ENCODE measurements at places on chromosomes 2 and 18.

- DNase-seq, result no peak
These were observed 1098.0 kb upstream of the ZEB2 start for GRCh38 chr2:145617906-145618305.

DNA sequence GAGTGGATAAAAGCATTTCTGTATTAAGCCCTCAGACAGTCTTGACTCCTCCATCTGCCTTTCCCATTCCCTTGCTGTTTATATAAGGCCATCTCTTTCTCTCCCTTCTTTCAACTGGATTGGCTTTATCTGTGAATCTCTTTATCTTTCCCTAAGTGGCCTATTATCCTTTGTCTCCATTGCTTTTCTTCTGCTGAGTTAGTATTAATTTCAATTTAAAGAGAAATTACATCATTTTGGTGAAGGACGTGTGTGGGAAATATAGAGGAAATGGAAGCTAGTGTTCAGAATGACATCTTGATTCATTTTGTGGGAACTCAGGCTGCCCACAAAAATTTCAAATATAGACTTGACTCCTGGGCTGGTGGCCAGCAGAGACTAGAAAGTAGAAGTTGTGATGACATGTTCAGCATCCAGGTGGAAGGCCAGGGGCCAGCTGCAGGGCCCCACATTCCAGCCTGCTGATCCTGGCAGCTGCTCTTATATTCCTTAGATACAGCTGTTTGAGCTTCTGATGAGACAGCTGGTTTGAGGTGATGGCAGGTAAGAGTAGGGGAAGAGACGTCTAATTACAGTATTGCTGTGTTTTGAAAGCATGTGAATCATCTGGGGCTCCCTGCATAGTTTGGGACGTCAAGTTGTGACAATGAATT is 52.3 kb downstream of the DIS3L2 start:
- DNase-seq, result no peak

GRCh38 chr2:146532509-146533147 is 1312.2 kb upstream of the ACVR2A start:
- DNase-seq, result no peak

GRCh38 chr2:147275943-147276342 is 568.9 kb upstream of the ACVR2A start:
- no peak for DNase-seq

DNA sequence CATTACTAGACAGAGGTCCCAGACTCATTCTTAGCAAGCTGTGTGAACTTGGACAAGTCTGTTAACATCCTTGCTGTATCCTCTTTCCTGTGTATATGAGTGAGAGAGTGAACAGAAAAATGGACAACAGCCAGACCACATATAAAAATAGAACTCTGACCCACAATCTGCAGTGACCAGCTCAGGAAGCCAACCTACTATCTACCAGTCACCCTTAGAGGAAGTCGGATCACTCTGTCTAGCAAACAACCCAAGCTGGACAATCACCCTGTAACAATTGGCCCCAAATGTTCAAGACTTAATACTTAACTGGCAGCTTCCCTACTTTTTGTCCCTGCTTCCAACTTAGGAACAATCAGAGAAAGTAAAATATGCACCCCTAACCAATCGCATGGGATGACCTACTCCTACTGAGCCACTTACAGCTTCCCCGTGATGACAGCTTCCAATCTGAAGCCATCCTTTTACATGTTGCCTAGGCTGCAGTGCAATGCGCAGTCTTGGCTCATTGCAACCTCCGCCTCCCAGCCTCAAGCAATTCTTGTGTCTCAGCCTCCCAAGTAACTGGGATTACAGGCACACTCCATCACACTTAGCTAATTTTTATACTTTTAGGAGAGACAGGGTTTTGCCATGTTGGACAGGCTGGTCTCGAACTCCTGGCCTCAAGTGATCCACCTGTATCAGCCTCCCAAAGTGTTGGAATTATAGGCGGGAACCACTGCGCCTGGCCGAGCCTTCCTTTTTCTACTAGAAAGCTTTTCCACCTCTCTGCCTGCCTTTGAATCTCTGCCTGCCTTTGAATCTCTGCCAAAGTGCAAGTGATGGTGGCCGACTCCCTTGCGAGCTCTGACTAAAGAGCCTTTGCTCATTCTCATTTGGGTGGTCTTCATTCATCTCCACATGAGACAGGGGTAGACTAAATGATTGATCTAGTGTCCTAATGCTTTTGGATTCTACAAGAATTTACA is 158.3 kb upstream of the NDUFV2 start:
- no peak for DNase-seq

DNA sequence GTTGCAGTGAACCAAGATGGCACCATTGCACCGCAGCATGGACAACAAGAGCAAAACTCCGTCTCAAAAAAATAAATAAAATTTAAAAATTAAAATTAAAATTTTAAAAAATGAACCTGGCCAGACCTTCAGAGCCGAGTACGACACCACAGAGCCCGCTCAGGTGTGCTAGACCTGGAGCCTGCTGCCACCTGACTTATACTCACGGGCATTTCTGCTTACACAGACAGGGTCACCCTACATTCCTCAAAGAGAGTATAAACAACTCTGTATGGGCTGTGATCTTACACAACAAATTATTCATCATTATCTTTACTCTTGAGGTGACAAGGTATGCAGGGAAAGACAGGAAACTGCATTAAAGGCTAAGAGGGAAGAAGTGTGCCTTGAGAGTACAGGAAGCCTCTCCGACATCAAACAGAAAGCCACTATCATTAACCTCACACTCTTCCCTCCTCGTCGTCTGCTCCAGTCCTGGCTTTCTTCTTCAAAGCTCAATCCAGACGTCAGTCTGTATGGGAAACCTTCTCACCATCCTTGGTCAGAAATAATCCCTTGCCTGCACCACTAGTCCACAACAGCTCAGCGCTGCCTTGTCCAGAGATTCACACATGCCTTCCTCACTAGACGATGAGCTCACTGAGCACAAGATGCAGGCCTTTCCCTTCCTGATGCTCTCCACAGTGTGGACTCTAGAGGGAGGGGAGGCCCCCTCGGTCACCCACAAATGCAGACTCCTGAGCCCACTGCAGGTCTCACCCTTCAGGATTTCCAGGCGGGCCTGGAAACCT is 56.2 kb downstream of the UXS1 start:
- no peak for DNase-seq

DNA sequence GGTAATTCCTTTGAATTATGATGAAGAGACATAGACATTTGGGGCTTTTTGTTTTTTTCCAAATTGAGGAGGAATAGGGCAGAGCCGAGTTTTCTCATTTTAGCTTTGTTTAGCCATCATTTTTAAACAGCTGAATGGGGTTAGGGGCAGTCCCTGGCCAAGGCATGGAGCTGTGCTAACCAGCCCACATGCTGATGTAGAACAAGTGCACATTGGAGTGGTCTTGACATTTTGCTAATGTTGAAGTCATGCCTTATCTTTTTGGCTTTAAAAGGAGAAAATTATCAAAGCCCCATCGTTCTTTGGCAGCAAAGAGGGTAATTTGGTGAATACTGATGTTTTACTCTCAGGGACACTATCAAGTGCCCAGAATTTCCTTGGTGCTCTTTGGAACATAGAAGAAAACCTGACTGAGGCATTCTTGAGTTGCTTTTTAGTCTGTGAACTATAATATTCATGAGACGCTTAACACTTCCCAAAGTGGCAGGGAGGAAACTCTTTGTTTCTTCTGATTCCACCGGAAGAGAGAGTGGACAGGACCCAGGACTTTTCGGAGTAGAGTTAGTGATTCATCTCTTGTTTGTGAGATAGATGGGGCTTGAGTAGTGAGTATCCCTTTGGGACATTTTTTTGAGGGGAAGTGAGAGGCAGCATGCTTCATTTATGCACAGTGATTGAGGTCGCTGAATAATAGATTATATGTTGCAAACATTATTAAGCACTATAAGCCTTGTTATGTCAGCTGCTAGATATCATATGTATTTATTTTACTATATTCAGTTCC is 45.0 kb downstream of the MTA3 start:
- DNase-seq, result no peak

GRCh38 chr2:31581124-31581795 is 522 bp upstream of the SRD5A2 start:
- no peak for DNase-seq

DNA sequence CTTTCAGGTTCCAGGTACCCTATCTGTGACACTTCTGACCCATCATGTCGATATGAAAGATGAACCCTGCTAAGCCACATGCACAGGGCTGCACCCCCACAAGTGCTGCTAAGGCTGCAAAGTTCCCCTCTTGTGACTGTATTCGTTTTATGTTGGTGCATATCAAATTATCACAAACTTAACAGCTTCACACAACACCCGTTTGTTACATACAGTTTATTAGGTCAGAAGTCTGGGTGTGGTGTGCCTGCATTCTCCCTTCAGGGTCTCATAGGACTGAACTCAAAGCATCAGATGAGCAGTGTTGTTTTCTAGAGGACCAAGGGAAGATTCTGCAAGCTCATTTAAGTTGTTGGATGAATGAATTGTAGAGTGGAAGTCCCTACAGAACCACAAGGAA is 199.4 kb downstream of the ANAPC1 start:
- DNase-seq, result no peak

DNA sequence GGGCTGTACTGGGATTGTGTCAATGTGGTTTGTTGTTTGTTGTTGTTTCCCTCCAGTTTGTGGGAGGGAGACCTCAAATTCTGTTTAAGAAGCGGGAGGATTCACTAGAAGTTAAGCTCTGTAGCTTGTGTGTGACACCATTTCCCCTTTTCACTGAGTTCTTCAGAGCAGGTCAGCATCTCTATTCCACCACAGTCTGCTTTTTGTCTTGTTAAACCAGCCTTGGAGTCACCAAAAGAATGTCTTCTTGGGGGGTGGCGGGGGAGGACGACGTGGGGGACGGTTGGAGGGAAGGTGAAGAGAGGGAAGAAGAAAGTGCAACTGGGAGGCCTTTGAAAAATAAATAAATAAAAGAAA is 2.3 kb upstream of the BCL11A start:
- no peak for DNase-seq

- no peak for DNase-seq
These were observed 24.3 kb downstream of the GALNT1 start for GRCh38 chr18:35605686-35606417.

DNA sequence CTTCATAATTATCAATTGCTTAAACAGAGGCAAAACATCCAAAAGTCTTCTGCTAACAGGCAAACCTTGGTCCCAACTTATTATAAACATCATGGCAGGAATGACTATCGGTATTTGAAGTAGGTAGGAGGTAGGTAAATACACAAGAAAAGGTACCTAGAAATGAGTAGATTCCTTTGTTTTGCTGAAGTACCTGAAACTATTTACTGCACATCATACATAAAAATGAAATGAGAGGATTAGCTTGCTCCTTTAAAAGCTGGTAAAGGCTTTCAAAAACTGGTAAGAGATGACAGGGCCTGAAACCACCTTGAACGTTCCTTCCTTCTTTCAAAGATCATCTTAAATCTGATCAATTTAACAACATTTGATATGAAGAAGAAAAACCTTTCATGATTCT is 55.2 kb upstream of the MAPRE2 start:
- no peak for DNase-seq

- DNase-seq, result no peak
These were observed 144.2 kb downstream of the TCF4 start for GRCh38 chr18:55443776-55444175.

DNA sequence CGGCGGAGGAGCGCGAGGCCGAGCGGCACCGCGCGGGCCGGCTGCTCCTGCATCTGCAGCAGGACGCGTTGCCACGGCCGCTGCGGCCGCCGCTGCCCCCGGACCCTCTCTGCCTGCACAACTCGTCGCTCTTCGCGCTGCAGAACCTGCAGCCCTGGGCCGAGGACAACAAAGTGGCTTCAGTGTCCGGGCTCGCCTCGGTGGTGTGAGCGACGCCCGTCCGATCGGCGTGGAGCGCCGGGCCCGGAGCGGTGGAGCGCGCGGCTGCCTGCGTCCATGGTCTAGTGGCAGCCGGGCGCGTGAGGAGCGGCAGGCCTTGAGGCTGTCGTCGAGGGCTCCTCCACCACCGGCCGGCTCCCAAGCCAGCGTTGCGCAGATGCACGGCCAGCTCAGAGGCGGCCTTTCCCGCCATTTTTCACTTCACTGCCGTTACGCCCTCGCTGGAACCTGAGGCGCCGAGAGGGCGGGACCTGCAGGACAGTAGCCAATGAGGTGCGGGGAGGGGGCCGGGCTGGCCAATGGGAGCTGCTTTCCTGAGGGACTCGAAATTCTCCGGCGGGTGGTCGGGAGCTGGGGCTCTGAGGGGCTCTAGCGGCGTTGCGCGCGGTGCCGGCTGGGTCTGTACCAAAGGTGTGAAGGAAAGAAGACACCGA is 1.9 kb downstream of the TLX2 start:
- peak; percentile 76 for DNase-seq

DNA sequence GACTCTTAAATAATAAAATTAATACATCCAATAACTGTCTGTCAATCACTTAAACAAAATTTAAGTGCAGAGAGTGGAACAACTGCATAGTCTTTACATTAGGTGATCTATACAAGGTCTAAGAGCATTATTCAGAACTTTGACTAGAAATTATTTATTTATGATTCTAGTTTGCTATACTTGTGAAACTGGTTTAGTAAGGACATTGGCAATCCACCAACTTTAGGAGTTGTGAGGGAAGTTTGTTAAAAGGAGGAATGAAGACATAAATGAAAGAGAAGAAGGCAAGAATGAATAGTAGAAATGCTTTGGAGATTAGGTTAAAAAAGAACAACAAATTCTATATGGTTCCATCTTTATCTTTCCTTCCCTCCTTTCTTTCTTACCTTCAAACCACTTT is 217.5 kb downstream of the GPD2 start:
- DNase-seq, result no peak

- DNase-seq, result no peak
These were observed 1285.9 kb upstream of the CELF4 start for GRCh38 chr18:38851526-38851925.

GRCh38 chr18:54192900-54193299 is 31.6 kb downstream of the MBD2 start:
- no peak for DNase-seq

- no peak for DNase-seq
These were observed 15.7 kb downstream of the KCTD1 start for GRCh38 chr18:26532367-26533340.

DNA sequence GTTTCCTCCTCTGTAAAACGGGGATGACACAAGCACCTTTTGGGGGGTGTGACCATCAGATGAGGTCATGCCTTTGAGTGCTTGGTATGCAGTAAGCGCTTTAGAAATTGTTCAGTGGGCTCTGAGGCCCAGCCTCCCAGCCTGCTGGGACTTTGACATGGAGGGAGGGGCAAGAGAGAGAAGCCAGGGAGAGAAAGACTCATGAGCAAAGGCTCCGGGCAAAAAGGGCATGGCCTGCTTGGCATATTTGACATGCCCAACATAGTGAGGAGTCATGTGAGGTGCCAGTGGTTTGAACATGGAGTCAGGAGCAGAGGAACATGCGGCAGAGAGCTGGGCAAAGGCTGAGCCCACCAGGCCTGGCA is 14.0 kb downstream of the TNS1 start:
- DNase-seq, result no peak

- peak; percentile 13 for DNase-seq
These were observed 66.9 kb upstream of the ZNG1B start for GRCh38 chr2:113370478-113371091.

GRCh38 chr18:49072940-49073339 is 122.2 kb upstream of the SMAD7 start:
- no peak for DNase-seq
